ENCODE measurements at places on chromosomes 13 and 19.

GRCh38 chr13:98772794-98773452, 20.5 kb upstream of the SLC15A1 start:
- no peak for DNase-seq

DNA sequence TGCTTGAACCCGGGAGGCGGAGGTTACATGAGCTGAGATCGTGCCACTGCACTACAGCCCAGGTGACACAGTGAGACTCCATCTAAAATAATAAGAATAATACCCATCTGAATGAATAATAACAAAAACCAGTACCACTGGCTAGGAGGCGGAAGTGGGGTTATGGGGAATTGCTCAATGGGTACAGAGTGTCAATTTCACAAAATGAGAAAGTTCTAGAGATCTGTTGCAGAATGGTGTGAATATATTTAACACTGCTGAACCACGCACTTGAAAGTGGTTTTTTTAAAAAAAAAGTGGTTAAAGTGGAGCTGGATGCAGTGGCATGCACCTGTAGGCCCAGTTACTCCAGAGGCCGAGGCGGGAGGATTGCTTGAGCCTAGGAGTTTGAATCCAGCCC, 18.5 kb downstream of the KLF2 start:
- DNase-seq: no peak

- no peak for DNase-seq
These were observed 101.2 kb downstream of the RFC3 start for GRCh38 chr13:33919120-33919519.

- DNase-seq: no peak
These were observed 11.6 kb downstream of the MAP2K2 start for GRCh38 chr19:4112367-4112766.

DNA sequence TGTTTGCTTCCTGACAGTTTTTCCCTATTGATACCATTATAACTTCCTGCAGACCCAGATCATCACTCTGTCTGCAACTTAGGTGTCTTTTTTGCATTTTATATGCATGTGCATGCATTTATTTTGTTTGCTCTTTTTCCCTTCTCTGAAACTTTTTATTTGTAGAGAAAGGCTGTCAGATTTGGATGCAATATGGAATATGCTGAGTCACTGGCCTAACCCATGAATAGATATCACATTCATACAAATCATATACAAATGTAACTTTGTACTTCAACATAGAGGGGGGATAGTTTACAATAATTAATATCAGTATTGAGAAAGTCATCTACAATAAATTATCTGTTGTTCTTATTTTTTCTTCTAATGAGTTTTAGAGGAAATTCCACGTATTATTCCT, 1465.0 kb downstream of the EFNB2 start:
- DNase-seq: no peak

- no peak for DNase-seq
These were observed 987.0 kb downstream of the DIAPH3 start for GRCh38 chr13:59176775-59177174.

DNA sequence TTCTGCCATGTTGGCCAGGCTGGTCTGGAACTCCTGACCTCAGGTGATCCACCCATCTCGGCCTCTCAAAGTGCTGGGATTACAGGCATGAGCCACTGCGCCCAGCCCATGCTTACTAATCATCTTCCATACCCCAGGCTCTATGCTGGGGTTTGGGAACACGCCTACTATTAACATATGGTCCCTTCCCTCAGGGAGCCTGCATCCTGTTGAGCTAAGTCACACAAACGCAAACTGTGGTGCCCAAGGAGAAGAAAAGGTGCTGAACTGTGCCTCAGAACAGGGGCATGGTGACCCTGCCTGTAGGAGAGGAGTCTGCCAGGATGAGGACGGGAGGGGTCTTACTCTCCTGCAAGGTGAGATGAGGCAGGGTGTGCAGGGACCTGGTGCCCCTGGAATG, 5.6 kb downstream of the MICOS13 start:
- DNase-seq: no peak

GRCh38 chr19:35514282-35514809, 897 bp upstream of the DMKN start:
- DNase-seq: no peak

GRCh38 chr19:45151821-45152503, 8.8 kb downstream of the NKPD1 start:
- DNase-seq: no peak

- DNase-seq: no peak
These were observed 11.9 kb downstream of the CAPS start for GRCh38 chr19:5925830-5926427.

All from trophoblast cell (in vitro differentiated cells and primary cell).